Fibroblast of skin of back (primary cell): ENCODE measurements at places on chromosomes 4 and X.
A peak's percentile ranks its signal among the peaks of the same experiment; 100 is the strongest.

GRCh38 chr4:156677131-156677531 is 294.5 kb downstream of the PDGFC start:
- DNase-seq, result peak; percentile 24

- DNase-seq, result no peak
Measured at GRCh38 chr4:168688584-168688983, 191.7 kb downstream of the PALLD start.

DNA sequence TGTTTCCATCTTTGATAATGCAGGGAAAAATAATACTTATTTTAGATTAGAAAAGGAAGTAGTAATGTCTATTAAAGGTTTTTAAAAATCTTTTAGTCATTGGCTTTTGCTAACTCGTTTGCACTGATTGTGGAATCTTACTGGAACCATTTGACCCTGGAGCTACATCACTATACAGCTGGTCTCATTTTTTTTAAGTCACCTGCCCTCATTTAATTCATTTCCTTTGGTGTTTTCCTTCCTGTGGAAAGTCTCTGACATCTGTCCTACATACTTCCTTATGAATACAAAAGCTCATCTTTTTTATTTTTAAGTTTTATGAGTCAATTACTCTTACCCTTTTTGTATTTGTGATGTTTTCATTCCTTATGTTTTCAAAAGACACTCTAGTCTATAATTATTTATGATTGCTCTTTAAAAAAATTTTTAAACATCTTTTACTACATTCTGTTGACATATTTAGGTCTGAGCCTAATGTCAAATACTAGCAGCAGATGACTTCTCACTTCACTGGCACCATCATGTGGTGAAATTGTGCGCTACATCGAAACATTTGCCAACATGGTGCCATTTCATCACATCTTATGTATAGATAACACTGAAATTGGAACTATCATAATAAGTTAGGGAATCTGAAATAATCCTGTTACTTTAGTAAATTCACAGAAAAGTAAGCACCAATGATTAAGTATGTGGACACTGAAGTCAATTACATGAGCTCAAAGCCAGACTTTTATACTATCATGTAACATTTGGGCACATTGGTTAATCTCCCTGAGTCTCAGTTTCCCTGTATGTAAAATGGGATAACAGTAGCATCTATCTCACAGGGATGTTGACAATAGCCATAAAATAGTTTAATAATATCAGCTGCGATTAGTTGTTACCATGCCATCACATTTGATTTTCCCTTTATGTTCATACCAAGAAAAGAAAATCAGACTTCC is 9.4 kb upstream of the MMAA start:
- DNase-seq, result peak; percentile 72

DNA sequence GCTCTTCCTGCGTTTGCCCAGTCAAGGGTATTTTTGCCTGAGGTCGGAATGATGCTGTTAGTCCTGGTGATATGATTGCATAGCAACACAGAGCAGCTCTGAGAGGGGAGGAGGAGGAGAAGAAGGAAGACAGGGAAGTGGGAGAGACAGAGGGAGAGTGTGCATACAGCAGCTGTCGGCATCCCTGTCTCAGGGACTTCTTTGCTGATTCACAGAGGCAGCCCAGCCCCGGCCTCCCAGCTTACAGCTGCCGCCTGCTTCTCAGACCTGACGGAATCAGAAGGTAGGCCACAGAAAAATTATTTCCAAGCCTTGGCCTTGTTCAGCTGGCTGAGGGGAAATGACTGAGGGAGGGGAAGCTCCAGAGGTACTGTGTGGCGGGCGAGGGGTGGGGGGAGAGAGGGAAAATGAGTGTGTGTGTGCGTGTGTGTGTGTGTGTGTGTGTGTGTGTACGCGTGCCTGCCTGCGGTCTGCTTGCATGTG is 319 bp downstream of the DRP2 start:
- DNase-seq, result peak; percentile 68

GRCh38 chr4:141636082-141636770 is at the start of gene IL15:
IL15 (plus strand) TSS chr4:141636583; CDS start chr4:141719465, 82,882 bp downstream.
- peak; percentile 68 for DNase-seq

DNA sequence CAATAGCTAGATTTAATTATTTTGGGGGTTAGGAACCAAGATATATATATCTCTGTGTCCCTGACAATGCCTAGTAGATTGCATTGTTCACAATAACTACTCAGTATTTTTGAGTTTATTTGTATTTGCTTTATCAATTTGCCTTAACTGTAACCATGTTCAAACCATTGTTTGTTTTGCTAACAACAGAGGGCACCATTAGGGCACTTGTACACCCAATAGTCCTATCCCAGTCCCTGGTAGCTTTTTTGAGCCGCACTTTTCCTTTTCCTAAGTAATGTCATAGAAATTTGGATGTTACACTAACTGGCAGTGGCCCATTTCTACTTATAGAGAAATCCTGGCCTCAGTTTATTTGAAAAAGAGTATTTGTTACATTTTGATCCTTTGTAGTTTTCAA is 575 bp upstream of the KLHL5 start:
- DNase-seq, result no peak

DNA sequence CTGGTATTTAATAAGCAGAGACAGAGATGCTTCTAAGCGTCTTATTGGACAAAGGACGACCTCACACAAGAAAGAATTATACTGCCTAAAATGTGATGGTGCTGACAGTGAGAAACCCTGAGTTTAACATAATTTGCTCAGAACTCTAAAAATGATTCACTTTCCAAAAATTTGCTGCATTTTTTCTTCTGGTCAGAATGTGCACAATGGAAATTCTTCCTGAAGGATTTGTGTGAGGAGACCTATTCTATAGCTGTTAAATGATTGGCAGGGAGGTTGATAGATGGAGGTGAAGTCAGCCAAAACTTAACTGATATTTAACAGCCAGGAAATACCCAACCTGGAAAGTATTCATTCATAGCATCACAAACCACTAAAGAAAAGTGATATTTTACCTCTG is 1.7 kb downstream of the MAGEC3 start:
- DNase-seq, result peak; percentile 0

DNA sequence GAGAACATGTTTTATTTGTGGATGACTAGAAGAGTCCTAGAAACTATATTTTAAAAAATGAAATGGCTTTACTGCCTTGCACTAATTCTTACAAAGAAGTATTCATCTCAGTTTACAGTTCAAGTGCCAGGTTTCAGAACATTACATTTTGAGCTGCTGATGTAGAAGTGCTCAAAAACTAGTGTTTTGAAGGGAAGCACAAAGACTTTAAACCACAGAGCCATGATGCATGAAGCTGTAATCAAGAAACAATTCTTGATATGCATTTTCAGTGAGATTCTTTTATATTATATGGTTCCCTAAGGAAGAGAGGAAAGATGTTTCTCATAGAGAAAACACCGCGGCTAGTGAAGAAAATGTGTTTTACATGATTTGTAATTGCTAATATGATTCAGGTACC is 1163.0 kb downstream of the RAPGEF2 start:
- no peak for DNase-seq

- DNase-seq, result no peak
Measured at GRCh38 chrX:110734271-110734670, 61.3 kb downstream of the CHRDL1 start.

DNA sequence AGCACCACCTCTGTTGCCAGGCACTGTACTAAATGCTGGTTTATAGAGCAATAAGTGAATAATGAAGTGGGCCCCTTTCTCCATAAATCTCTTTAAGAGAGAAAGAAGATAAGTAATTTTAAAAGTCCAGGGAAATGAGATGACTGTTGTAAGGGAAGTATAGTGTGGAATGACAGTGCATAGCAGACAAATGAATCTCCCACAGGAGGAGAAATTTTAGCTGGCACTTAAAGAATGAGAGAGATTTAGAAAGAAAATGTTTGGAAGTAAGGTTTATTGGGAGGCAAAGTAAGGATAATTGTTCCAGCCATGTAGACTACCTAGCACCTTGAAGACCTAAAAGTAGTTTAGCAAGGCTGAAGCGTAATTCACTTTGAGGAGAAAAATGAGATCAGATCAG is 1081.1 kb upstream of the PABPC4L start:
- peak; percentile 67 for DNase-seq
